Fibroblast of mammary gland (primary cell): ENCODE measurements at places on chromosomes 16 and 17.

DNA sequence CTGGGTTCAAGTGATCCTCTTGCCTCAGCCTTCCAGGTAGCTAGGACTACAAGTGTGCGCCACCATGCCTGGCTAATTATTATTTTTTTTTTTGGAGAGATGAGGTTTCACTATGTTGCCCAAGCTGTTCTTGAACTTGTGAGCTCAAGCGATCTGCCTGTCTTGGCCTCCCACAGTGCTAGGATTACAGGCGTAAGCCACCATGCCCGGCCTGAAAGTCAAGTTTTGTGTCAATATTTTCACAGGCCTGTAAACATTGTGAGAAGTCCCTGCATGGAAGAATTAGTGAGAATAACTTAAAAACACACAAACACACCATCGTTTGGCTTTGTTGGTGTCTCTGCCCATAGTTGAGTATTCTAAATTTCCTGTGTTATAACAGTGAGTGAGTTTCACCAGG is 22.2 kb downstream of the NUP85 start:
- DNase-seq = no peak

DNA sequence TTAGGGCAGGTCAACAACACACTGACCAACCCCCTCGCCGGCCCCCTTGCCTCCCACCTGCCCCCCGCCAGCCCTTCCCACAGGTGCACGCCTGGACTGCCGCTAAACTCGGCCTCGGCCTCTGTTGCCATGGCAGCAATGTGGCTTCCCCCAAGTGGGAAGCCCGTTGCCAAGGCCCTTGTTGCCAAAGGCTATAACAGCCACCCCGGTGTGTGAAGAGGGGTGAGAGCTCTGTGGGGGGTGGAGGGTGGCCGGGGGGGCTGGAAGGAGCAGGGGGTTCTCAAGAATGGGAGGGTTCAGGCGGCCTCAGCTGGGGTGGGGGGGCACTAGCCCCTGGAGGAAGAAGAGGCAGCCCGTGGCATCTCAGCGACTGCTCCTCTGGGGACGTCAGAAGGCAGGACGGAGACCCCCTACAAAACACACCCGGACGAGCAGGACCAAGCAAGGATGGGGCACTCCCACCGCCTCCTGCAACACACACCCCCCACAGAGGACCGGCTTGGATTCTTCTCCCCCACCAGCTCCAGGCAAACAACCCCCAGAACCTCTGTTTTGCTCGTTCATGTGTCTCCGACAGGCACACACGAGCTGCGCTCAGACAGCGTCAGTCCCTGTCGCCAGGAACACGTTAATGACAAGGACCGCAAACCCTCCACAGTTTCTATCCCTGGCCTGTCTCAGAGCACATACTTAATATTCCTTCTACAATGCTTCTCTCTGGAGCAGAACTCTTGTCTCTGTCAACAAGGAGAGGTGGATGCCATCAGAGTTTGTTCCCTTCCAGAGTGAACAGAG is 55.7 kb downstream of the ABR start:
- no peak for DNase-seq

DNA sequence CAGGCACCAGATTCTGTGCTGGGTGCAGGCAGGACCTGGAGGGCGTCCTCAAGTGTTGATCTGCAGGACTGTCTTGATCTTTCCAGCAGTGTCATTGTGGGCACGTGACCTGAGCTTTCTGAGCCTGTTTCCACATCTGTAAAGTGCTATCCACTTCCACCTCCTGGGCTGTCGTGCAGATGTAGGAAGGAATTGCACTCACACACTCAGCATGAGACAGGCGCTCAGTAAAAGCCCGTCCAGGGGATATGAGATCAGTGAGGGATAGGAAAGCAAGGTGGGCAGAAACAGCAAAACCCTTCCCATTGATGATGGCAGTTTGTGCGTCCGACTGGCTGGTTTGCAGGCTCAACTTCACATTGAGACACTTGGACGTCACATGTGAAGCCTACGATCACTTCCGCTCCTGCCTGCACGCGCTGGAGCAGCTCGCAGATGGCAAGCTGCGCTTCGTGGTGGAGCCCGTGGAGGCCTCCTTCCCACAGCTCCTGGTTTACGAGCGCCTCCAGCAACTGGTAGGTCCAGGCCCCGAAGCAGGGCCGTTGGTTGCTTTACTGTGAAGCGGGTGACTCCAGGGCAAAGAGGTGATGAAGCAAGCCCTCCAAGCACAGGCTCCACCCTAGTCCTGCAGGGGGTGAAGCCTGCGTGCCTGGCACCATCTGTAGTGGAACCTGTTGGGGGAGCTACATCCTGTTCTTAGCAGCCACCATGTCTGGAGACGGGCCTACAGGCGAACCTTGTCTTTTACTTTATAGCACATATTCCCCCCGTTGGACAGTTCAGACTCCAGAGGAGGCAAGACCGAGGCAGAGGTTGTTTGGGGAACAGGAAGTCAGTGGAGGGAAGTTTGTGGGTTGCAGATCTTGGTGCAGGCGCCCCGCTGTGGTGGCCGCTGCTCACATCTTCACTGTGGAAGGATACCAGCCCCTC is 23.0 kb downstream of the METTL22 start:
- no peak for DNase-seq

GRCh38 chr17:71085238-71086033 is 916.1 kb downstream of the KCNJ2 start:
- DNase-seq = peak; percentile 30

DNA sequence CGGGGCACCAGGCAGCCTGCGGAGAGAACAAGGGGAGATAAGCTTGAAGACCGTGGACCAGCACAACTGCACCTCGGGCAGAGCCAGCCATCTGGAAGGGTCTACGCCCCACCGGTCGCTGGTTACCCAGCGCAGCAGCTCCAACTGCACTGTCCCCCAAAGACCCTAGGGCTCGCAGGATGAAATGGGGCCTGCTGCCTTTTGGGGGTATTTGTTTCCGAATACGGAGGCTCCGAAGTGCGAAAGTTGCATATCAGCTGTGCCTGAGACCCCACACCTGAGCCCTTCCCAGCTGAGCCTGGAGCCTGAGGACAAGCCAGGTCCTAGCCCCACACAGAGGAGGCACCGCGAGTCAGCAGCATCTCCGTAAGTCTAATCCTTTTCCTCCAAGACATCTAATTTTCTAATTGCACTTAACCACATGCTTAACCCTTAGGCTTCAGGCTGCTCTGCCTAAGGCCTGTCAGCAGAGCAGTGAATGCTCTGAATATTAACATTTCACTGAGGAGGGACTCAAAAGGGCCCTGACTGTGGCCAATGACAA is 4.0 kb downstream of the KIFC3 start:
- DNase-seq = no peak

- peak; percentile 43 for DNase-seq
Measured at GRCh38 chr16:68146585-68146984, 61.4 kb downstream of the NFATC3 start.

GRCh38 chr17:7436556-7437368 is 1.5 kb downstream of the TMEM102 start:
- DNase-seq = peak; percentile 68

- DNase-seq = no peak
Measured at GRCh38 chr16:53629607-53630312, 73.9 kb downstream of the RPGRIP1L start.

GRCh38 chr16:15604460-15605440 is 38.2 kb downstream of the MARF1 start:
- no peak for DNase-seq

DNA sequence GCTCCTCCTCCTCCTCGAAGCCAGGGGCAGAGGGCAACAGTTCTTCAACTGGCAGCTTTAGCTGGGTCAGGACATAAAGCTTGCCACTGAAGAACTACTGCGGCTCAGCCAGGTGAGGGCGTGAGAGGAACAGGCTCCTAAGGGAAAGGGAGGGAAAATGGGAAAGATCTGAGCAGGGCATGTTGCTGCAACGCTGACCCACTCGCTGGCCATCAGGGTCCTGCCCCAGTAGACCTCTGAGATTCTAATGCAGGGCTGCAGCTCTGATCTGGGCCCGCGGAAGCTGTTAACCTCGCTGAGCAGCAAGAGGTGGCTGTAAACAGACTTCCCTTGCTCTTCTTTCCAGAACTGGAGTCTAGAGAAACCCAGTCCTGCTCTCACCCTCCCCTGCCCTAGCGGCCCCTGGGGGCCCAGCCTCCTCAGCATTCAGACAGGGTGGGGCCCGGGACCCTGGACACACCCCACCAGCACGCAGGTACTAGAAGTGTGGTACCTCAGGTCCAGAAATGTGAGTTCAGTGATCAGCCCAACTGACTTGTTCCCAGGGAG is 3.8 kb upstream of the TLCD2 start:
- DNase-seq = peak; percentile 44

GRCh38 chr17:58330538-58330996 is 2.0 kb upstream of the TSPOAP1 start:
- no peak for DNase-seq

DNA sequence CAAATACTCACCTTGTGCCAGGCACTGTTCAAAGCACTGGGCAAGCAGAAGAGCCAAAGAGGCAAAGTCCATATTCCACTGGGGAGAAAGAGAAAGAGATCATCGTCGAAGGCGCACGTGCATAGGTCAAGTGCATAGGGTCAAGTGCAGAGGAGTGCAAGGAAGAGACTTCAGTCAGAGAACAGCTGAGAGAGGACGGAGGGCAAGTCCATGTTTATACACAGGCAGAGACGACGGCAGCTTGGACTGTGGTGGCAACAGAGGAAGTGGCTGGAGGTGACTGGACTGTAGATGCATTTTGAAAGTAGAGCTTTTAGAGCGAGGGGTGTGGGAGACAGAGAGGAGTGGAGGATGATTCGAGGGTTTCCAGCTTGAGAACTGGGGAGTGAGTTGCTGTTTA is 74.7 kb upstream of the SDK2 start:
- no peak for DNase-seq

GRCh38 chr16:70548936-70549335 is 25.3 kb downstream of the SF3B3 start:
- no peak for DNase-seq

DNA sequence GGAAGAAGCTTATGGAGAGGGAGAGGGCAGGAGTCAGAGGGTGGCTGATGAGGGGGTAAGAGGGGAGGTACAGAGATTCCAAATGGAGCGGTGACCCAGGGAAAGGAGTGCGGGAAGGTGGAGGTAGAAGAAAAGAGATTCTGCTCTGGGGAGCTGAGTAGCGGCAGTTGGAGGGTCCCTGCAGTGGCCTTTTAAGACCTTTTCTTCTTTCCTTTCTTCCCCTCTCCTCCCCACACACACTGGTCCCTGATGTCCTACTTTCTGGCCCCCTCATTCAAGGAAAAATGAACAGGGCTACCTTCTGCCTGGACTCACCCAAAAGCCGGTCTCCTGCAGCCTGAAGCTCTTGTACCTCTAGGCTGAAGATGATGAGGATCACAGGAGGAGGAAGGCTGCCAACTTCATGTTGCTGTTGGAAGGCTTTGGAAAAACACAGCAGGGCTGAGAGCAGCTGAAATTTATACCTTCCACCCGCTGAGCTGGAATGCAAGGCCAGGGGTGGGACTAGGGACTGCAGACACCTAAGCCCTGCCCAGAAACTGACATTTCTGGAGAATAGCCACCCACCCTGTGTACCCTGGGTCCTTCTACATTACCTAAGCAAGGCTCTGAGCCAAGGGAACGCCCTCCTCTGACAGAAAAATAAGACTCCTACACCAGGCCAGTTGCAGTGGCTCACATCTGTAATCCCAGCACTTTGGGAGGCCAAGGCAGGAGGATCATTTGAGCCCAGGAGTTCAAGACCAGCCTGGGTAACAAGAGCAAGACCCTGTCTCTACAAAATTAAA is 9.4 kb upstream of the HEATR6 start:
- DNase-seq = peak; percentile 50

DNA sequence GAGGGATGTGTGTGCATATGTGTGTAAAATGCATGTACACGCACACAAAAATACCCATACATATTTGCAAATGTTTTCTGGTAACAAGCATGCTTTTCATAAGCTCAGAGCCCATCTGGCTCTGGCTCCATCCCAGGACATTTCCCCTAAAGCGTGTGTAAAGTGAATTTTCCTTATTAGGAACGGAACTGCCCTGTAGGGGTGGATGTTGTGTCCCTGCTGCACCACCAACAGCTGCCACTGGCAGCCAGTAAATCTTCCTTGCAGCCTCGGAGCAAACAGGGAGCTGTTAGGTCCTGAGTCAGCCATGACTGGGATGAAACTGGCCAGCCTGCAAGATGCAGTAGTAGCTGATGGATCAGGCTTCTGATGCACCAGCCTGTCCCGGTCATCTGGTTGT is 393.5 kb downstream of the UTP18 start:
- no peak for DNase-seq

GRCh38 chr17:69390795-69391501 is 23.5 kb upstream of the MAP2K6 start:
- DNase-seq = no peak

GRCh38 chr17:10036511-10037061 is 131.5 kb upstream of the RCVRN start:
- DNase-seq = no peak

DNA sequence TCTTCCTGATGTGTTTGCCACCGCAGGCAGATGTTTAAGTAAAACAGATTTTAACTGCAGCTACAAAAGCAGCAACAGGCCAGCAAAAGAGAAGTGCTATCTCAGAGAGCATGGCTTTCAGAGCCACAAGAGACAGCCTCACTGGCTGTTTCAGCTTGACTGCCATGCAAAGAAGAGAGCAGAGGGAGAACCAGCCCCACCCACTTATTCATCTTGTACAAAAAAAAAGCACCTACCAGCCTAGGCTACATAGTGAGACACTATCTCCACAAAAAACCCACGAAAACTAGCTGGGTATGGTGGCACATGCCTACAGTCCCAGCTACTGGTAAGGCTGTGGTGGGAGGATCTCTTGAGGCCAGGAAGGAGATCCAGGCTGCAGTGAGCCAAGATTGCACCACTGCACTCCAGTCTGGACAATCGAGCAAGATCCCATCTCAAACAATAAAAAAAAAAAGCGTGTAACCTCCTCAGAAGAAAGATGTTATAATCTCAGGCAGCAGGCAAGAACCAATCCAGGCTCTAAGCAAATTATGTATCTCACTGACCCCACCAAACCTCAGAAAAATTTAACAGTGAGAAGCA is 30.0 kb downstream of the STH start:
- no peak for DNase-seq

DNA sequence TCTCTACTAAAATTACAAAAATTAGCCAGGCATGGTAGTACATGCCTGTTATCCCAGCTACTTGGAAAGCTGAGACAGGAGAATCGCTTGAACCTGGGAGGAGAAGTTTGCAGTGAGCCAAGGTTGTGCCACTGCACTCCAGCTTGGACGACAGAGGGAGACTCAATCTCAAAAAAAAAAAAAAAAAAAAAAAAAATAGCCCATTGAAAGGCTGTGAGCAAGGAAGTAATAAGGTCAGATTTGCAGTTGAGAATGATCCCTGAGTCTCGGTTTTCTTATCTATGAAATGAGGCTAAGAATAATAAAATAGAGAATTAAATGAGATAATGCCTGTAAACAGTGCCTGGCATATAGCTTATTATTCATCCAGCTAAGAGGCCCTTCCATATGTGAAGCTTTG is 1.3 kb upstream of the PDK2 start:
- no peak for DNase-seq

DNA sequence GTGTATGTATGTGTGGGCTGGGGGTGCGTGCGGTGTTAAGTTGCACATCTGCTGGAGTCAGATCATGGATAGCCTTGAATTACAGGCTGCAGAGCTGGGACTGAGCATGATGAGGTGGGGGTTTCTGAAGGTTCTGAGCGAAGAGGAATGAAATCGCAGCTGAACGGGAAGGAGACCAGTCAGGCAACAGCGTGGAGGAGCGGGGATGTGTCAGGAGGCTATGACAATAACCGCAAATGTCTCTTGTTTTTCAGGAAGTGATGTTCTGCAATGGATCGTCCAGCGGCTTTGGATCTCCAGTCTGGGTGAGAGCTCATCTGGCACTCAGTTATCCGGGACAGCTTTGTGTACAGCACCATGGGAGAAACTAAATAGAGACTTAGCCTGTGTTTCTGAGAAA is 20.9 kb downstream of the RGS9 start:
- DNase-seq = peak; percentile 7
